IMR-90 (cell line): ENCODE measurements at places on chromosomes 6 and 20. TPM values are rescaled to one million over a fixed set of nuclear protein-coding genes. Genes with fewer than 3 reads are reported as not detected.

Gene HLA-G
- total RNA-seq: not detected in 2 replicates

Gene SPATA25
- total RNA-seq: 0.18 TPM in 1 of 2 replicates, not detected in the other

Gene TMEM242
- total RNA-seq: 2.3 and 4.2 TPM in 2 replicates

Gene FRK
- total RNA-seq: under 0.01 TPM in 2 replicates

Gene PRKN
- 0.18 and 0.28 TPM in 2 replicates for total RNA-seq

Gene BPIFA1
- total RNA-seq: not detected in 2 replicates

Gene RSPO3
- not detected in 2 replicates for total RNA-seq

Gene SIRPG
- not detected in 2 replicates for total RNA-seq

Gene CLDN20
- not detected in 2 replicates for total RNA-seq

Gene AKAP7
- 0.54 and 3.3 TPM in 2 replicates for total RNA-seq

Gene ZNF165
- 0.28 and 0.36 TPM in 2 replicates for total RNA-seq

Gene CNKSR3
- total RNA-seq: 15.0 and 15.8 TPM in 2 replicates

Gene NHSL1
- 6.9 and 7.2 TPM in 2 replicates for total RNA-seq

Gene KCNK16
- not detected in 2 replicates for total RNA-seq

Gene SLC44A4
- 0.36 TPM in 1 of 2 replicates, not detected in the other for total RNA-seq

Gene CCR6
- not detected in 2 replicates for total RNA-seq

Gene MACROD2
- 0.28 TPM in 1 of 2 replicates, not detected in the other for total RNA-seq

Gene DOK5
- total RNA-seq: 3.9 and 4.2 TPM in 2 replicates

Gene FOXQ1
- total RNA-seq: not detected in 2 replicates

Gene PRSS16
- not detected in 2 replicates for total RNA-seq

Gene RSPO4
- not detected in 2 replicates for total RNA-seq

Gene TMEM244
- total RNA-seq: 0.28 and 0.36 TPM in 2 replicates

Gene DYNLT2
- total RNA-seq: 0.36 and 1.1 TPM in 2 replicates

Gene GRIK2
- 15.2 and 15.8 TPM in 2 replicates for total RNA-seq

Gene BPIFB4
- not detected in 2 replicates for total RNA-seq

Gene TP53TG5
- total RNA-seq: not detected in 2 replicates

Gene FNDC1
- total RNA-seq: not detected in 2 replicates

Gene NRSN1
- not detected in 2 replicates for total RNA-seq

Gene SNPH
- total RNA-seq: 4.5 and 4.7 TPM in 2 replicates

Gene BHLHE23
- total RNA-seq: not detected in 2 replicates
